Stimulated activated CD4-positive, alpha-beta T cell treated with anti-CD3 and anti-CD28 coated beads, Interleukin-2, amount 100 ng/mL, for 24 hours (primary cell): ENCODE measurements at places on chromosomes 3 and 15.

DNA sequence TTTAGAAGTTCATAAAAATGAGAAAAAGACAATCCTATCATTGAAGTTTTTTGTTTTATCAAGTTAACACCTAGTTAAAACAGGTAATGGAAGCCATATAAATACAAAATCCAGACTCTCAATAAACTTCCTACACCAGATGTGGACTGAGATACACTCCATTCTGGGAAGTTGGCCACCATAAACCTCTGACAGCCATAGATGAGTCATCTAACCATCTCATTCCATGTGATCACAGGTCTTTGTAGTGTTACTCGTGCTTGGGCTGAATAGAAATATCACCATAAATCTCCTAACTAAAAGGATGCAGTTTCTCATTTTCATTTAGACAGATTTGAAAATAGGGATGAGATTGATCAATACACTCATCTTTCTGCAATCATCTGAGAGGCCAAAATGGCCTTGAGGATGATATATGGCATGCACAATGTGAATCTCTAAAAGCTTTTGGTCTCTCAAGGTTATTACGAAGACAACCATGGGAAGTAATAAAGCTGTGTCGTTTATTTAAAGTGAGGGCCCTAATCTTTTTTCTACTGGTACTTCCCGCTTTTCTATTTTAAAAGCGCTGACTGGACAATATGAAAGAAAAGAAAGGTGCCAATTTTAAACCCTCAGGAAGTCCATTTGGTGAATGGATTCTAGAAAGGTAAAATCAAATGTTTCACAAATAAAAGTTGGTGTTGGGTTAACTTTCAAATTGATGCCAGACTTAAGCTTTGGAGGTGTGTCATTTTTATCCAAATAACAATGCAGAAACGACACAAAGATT lies 155.5 kb downstream of the POLR2M start:
- DNase-seq, result no peak

GRCh38 chr3:169980055-169980454 lies 13.4 kb downstream of the SEC62 start:
- no peak for DNase-seq

GRCh38 chr15:83657549-83657948 lies 3.6 kb downstream of the ADAMTSL3 start:
- no peak for DNase-seq

DNA sequence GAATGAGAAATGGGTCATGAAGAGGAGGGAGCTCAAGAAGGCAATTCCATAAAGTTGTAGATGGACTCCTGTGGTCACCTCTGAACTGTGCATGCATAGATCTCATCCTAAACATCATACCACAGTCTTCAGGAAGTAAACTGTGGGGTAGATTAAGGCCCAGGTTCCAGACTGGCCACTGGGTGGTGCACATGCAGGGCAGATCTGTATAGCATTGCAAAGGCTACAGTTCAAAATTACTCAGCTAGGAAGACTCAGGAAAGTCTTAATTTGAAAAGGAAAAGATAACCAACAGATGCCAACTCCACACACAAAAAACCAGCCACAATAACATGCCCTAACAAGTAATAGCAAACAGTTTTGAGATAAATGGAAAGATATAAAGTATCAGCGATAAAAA lies 20.3 kb downstream of the KY start:
- no peak for DNase-seq

- DNase-seq, result no peak
These were observed 40.0 kb downstream of the TKT start for GRCh38 chr3:53215816-53216215.

DNA sequence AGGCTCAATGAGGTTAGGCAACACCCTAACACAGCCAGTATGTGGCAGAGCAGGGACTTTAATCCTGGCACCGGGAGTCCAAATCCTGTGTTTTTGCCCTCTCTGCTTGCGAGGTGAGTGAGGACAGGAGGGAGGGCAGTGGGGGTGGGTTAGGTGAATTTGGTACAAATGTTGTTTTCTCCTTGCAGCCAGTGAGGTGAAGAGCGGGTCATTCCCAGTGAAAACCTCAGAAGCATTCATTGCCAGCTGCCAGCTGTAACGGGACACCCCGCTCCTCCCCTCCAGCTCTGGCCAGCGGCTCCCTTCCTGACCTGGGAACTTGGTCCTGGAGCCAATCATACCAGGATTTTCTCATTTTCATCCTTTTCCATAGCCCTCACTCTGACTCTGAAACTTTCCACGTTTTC lies 45.7 kb upstream of the RAB6B start:
- peak; percentile 9 for DNase-seq

GRCh38 chr3:101271728-101272127 lies 48.6 kb downstream of the IMPG2 start:
- no peak for DNase-seq

DNA sequence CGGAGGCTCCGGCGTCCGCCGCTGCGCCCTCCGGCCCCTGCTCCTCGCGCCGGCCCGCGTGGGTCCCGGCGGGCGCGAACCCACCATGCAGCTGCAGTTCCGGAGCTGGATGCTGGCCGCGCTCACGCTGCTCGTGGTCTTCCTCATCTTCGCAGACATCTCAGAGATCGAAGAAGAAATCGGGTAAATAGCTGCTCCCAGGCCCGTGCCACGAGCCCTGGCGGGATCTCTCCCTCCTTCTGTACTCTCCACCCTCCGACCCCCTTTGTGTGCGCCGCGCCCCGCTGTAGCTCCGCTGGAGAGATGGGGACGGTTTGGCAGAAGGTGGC lies 263 bp downstream of the ST8SIA2 start:
- no peak for DNase-seq

GRCh38 chr15:88920186-88920891 lies 7.2 kb upstream of the MFGE8 start:
- DNase-seq, result no peak

GRCh38 chr3:143989461-143989860 lies 17.8 kb downstream of the DIPK2A start:
- DNase-seq, result no peak

GRCh38 chr3:176328198-176328597 lies 869.1 kb downstream of the TBL1XR1 start:
- no peak for DNase-seq

- DNase-seq, result peak; percentile 27
These were observed 155.6 kb upstream of the STT3B start for GRCh38 chr3:31377045-31377642.

DNA sequence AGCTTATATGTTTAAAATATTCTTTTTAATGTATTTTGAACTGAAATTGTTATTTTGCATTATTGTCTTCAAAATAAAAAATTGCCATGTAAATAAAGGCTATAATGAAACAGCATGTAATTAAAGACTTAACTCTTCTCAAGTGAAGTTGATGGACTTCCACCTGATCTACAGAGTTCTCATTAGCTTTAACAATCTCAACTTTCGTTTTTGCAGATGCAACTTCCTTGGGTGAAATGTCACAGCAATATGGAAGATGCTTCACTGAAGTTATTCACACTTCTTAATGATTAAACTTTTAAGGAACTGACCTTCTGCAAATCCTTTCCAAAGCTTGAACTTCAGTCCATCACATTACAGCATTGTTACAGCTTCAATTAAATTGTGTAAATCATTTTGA lies 63.6 kb downstream of the OSTN start:
- DNase-seq, result no peak

GRCh38 chr15:58947179-58947578 lies 13.7 kb upstream of the SLTM start:
- DNase-seq, result no peak

GRCh38 chr3:36957862-36958686 lies 13.2 kb upstream of the TRANK1 start:
- peak; percentile 10 for DNase-seq

DNA sequence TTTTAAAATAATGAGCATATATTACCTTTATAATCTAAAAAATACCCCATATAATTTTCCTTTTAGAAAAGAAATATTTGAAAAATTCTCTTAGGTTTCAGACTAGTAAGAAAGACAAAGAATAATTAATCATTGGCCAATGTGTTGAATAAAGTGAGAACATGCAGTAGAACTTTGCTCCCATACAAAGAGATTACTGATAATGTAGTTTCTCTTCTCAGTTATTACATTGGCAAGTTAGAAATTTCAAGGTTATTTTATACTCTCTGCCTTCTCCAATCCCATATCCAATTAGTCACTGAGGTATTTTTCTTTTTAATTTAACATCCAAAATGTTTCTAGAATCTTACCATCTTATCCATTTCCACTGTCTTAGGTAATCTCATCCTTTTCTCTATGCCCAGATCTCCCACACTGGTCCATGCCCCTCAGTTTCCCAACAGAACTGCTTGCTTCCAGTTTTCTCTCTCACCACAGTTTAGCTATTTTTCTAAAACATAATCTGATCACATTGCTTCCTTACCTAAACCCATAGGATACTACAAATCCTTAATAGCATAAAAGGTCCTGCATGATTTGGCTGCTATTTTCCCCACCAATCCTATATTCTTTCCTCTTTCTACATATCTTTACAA lies 10.8 kb downstream of the XRN1 start:
- no peak for DNase-seq

DNA sequence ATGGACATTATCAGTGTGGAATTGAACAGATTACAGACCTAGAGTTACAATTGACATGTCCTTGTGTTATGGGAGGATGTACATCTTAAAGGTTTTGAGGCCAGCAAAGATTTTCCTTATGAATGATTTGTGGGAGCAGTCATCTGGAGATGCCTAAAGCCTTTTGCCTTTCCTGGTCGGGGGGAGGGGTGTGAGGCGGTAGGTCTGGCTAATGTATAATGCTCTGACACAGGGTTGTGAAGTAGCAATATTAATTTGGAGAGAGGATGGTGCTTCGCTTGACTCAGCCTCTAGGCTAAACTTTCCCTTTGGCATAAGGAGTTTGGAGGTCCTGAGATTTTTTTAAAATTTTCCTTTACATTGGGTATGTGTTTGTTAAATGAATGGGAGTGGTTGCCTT lies 23.3 kb downstream of the FBXO22 start:
- no peak for DNase-seq

- DNase-seq, result no peak
These were observed 25.0 kb upstream of the UACA start for GRCh38 chr15:70788114-70789049.

DNA sequence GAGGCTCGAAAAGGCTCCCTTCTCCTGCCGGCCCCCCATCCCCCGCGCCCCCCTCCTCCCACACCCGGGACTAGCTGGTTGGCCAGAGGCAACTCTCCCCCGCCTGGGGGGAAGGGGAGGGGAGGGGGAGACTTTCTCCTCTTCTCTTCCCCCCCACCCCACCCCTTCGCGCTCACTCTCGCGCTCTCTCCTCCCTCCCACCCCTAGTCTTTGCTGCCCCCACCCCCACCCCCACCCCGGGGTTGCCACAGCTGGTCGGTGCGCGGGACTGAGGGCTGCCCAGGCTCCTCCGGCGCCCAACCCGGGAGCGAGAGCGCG lies 710 bp downstream of the MECOM start:
- DNase-seq, result no peak

- DNase-seq, result no peak
These were observed 5.7 kb downstream of the PCCB start for GRCh38 chr3:136255672-136256406.

- no peak for DNase-seq
These were observed 44.0 kb downstream of the OTOL1 start for GRCh38 chr3:161540594-161540993.

DNA sequence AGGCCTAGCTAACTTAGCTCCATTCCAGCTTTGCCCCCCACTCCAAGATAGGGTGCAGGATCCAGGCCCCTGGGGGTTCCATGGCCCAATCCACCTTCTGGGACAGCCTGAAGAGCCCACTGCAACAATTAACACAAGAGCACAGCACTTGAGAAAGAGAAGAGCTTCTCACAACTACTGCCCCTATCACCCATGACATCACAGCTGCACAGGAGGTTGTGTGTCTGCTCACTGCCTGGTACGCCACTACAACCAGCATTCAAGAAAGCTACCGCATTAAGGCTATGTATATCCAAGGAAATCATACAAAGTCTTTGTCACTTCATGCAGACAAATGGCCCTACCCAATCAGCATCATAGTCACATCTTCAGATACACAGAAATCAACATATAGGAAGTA lies 62.0 kb downstream of the MYO5A start:
- DNase-seq, result no peak

GRCh38 chr3:111723293-111724215 lies 128.4 kb upstream of the ZBED2 start:
- no peak for DNase-seq

DNA sequence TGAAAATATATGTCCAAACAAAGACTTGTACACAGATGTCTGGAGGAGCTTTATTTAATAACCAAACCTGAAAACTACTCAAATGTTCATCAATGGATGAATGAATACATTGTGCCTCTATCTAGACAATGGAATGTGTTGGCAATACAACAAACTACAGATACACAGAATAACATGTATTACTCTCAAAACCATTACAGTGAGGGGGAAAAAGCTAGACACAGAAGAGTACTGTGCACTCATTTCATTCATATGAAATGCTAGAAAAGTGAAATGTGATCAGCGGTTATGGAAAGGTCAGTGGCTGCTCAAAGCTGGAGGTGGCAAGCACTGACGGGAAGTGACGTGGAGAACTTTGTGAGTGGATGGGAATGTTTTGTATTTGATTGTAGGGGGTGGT lies 13.2 kb downstream of the STOML1 start:
- peak; percentile 6 for DNase-seq
